ENCODE measurements at places on chromosomes 4 and X.

DNA sequence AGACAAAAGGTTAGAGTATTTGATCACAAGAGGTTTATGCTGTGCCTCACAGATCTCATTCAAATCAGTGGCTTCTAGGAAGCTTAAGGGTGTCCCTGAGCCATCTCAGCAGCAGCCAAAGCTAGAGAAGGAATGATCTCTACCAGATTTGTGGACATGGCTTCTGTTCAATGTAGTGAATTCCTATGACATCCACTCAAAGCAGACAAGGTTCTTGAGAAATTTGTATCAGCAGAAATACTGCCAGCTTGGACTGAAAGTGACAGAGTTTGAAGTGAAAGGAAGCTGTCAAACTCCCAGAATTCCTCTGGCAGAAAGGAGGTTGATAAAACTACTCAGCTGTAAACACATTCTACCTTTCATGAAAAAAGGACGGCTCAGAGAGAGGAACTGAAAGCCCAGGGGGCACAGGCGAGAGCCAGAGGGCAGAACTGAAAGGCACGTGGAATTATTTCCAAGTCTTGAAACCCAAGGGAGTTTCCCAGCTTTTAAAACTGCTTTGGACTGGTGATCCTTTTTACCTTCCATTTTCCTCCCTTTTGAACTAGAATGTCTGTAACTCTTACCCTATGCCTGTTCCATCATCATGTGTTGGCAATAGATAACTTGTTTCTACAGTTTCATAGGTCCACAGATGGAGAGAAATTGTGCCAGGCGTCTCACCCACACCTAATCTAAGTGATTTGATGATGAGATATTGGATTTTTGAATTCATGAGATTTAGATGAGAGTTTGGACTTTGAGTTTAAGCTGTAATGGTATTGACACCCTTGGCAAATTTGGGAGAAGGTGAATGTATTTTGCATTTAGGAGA, 14.5 kb upstream of the MED14 start:
- DNase-seq, result no peak

- DNase-seq, result no peak
Observed at GRCh38 chr4:86791126-86791525, 58.1 kb downstream of the SLC10A6 start.

DNA sequence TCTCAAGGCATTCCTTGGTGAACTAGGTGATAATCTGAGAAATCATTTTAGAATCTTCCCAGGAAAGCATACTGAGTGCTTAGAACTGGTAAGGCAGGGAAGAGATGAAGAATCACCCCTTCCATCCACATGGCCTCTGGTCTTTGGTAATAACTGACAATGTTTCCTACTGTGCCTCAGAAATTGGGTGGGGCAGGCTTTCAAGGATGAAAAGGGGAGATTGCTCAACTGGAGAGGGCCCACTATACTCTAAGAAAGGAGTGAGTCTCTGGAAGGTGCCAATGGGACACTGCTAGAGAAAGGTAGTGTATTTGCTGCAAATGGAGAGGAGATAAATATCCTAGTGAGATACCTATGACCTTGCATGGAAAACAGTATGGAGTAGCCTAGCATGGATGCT, 135.0 kb upstream of the SCML1 start:
- no peak for DNase-seq

DNA sequence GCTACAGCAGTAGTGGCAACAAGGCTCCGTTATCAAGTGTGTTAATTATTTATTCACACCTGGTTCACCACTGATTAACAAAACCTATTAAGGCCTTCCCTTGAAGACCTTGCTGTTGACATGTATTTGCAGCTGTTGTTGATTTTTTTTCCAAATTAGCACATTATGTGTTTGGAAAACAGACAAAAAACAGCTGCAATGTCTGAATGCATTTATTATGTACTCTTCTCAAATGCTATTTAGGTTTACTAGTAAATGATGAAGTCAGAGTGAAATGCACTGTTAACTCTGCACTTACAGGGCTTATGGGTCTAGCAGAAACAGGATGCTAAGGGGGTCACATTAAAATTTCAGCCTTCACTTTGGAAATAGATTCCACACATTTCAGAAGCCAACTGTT, 99.5 kb upstream of the PCDH7 start:
- DNase-seq, result no peak

GRCh38 chrX:23844502-23845138, 61.6 kb downstream of the SAT1 start:
- no peak for DNase-seq

DNA sequence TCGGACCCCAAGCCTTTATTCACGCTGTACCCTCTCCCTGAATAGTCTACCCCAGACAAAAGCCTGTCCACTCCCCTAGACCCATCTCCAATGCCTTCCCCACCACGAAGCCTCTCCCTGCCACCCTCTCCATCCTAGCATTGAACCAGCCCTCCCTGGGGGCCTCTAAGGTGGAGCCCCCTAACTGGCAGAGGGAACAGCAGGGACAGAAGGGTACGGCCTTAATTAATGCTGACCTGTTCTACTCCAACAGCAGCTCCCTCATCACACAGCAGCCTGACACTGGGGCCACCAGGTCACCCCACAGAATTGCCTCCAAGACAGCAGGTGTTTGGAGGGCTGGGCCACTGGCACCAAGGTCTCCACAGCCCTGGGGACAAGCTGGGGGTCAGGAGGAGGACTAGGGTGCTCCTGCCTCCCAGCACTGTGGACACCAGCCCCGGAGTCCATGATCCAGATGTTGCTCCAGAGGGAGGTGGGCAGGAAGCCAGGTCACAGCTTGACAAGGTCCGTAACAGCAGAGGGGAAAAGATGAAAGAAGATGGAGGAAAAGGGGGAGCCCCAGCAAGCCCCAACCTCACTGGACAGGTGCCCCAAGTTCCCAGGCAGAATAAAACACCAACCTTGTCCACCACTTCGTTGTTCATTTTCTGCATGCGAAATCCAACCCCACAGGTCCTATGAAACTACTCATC, 3.7 kb downstream of the CRMP1 start:
- no peak for DNase-seq

GRCh38 chr4:139300431-139301112, 733 bp upstream of the NAA15 start:
- no peak for DNase-seq

DNA sequence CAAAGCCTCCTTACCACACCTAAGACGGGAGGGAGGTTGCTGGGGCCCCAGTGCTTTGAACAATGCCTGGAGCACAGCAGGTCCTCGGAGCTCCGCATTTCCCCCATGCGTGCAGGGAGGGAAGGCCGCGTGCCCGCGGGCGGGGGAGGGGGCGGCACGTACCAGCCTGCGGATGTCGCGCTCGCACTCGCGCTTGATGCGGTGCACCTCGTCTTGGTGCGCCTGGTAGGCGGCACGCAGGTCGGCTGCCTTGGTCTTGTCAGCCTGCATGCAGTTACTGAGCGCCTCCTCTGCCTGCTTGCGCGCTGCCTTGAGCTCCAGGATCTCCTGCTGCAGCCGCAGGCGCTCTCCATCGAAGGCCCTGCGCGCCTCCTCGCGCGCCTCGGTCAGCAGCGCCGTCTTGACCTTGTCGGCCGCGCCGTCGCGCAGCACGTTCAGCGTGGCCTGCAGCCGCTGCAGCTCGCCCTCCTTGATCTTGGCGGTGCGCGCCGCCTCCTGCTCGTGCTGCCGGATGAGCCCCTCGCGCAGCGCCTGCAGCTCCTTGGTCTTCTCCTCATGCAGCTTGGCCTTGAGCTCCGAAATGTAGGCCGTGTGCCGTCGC, 87.2 kb upstream of the C4orf50 start:
- no peak for DNase-seq

GRCh38 chr4:67122029-67122428, 423.3 kb downstream of the CENPC start:
- no peak for DNase-seq

DNA sequence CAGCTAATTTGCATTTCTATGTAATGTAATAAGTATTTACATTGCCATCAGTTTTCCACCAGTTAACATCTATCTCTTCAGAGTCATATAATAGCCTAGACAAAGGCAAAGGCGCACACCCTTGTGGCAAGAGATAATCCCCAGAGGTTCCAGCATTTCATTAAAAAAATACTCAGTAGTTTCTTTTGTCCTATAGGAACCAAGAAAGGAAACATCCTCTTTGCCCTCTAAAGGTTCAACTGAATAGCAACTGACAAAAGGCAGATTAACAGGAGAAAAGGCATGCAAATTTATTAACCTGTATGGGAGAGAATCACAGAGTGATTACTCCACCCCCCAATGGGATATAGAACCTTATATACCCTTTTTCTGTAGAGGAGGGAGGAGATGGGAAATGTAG, 48.4 kb downstream of the MAGEB17 start:
- no peak for DNase-seq
